ENCODE measurements at places on chromosomes 11 and 22.

- H3K36me3 ChIP-seq: no peaks in the 10 kb centered on the region
- no peaks in the 10 kb centered on the region for H3K27me3 ChIP-seq
- H3K4me3 ChIP-seq: no peak overlapping the region
- H3K27ac ChIP-seq: no peak overlapping the region
These were observed 296.7 kb upstream of the ANO5 start for GRCh38 chr11:21896216-21896615.

DNA sequence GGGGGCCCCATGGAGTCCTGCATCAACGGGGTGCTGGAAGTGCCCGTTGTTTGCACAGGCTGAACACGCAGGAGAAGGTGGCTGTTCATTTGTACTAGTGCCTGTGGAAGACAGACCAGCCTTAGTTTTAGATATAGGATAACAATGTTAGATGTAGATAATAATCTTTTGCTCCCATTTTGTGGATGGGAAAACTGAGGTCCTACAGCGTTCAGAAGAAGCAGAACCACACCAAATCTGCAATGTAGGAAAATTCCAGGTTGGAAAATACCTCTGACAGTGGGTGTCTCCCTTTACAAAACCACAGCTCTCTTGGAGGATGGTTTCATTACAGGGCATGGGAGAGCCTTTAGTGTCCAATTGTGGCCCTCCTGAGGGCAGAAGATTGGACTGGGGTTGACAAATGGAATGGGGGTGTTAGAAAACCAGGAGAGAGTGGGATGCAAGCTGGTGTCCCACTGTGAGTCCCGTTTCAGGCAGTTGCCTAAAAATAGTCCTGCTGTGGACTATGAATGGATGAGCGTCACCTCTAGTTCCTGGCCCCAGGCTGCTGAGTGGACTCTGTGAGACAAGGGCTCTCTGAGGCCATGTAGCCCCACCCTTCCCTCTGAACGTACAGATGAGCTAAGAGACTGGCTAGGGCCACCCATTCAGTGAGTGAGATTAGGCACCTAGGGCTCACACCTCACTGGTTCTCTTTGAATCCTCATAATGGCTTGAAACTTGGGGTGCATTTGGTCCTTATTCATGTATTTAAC lies 508.8 kb downstream of the MN1 start:
- no peaks in the 10 kb centered on the region for H3K4me1 ChIP-seq
- DNase-seq: no peak
- no peaks in the 10 kb centered on the region for H3K36me3 ChIP-seq
- peaks cover 36% of the 10 kb centered on the region for H3K27me3 ChIP-seq

- no peak for DNase-seq
- H3K36me3 ChIP-seq: no peaks in the 10 kb centered on the region
- H3K27ac ChIP-seq: no peak overlapping the region
- H3K4me3 ChIP-seq: no peak overlapping the region
These were observed 108.0 kb upstream of the ALX4 start for GRCh38 chr11:44417731-44418455.

DNA sequence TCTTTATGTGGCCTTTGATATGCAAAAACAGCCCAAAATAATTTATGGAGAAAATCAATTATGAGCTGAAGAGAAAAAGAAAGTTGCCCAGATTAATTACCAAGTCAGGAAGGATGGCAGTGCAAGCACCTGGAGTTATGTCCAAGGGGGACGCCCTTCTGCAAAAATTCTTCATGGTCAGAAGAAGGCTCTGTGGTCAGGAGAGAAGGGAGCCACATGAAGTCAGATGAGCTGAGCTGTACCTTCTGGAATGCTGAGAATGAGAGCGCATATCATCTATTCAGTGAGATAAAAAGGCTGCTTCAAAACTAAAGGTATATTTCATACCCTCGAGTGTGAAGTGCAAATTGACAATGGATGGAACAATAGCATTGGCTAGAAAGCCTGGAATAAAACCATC lies 607.4 kb downstream of the NTM start:
- H3K27ac ChIP-seq: no peak overlapping the region
- no peak for DNase-seq
- no peaks in the 10 kb centered on the region for H3K4me1 ChIP-seq
- no peaks in the 10 kb centered on the region for H3K36me3 ChIP-seq
- H3K4me3 ChIP-seq: no peak overlapping the region

DNA sequence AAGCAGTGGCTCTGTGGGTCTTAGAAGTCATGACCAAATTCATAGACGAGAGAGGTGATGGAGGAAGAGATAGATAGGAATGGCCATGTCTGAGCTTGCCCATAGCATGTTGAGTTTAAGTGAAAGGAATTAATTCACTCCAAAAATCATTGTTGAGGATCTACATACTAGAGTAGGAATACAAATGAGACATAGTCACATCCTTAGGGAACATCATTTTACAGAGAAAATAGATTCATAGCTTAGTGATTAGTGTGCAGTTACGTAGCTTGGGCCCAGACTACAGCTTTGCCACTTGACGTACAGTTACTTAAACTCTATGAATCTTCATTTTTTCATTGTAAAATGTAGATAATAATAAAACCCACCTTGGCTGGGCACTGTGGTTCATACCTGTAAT lies 21.4 kb upstream of the BMAL1 start:
- H3K4me1 ChIP-seq: peaks cover 19% of the 10 kb centered on the region
- H3K27me3 ChIP-seq: no peaks in the 10 kb centered on the region
- DNase-seq: no peak
- H3K4me3 ChIP-seq: no peak overlapping the region
- H3K36me3 ChIP-seq: no peaks in the 10 kb centered on the region

- no peak for DNase-seq
- no peak overlapping the region for H3K4me3 ChIP-seq
- no peak overlapping the region for H3K27ac ChIP-seq
- no peaks in the 10 kb centered on the region for H3K27me3 ChIP-seq
- no peaks in the 10 kb centered on the region for H3K4me1 ChIP-seq
These were observed 114.1 kb upstream of the GRAMD1B start for GRCh38 chr11:123316003-123316402.
